ENCODE measurements at places on chromosomes 12 and 14. TPM values are rescaled to one million over a fixed set of nuclear protein-coding genes. Genes with fewer than 3 reads are reported as not detected.

DNA sequence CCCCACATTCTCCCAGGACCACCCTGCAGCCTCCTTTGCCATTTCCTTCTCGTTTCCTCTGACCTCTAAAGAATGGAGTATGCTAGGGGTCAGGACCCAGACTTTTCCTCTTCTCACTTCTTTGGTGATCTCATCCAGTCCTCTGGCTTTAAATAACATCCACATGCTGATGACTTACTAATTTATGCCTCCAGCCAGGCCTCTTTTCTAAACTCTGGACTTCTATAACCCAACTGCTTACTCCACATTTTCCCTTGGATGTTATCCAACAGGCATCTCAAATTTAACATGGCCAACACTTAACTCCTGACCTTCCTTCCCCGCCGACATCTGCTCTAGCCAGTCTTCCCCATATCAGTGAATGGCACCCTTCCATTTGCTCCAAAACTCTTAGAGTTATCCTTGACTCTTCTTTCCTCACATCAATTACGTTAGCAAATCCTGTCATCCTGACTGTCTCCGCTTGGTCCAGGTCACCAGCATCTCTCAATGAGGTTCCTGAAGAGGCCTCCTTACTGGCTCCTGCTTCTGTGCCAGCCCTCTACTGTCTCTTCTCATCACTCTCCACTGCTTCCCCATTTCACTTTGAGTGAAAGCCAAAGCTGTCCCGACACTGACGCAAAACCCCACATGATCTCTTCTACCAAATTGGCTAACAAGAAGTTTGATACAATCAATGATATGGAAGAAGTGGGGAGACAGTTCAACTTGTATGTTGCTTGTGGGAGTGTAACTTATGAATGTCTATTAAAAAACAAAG, 42.7 kb downstream of the TMBIM6 start:
- DNase-seq, result no peak
- H3K4me3 ChIP-seq, result no peak overlapping the region
- H3K36me3 ChIP-seq, result peaks cover 7% of the 10 kb centered on the region
- no peak overlapping the region for H3K27ac ChIP-seq
- H3K27me3 ChIP-seq, result peaks cover 36% of the 10 kb centered on the region

GRCh38 chr12:130787445-130788410, 51.3 kb downstream of the STX2 start:
- H3K4me3 ChIP-seq, result no peak overlapping the region
- no peak overlapping the region for H3K27ac ChIP-seq

- H3K4me1 ChIP-seq, result no peaks in the 10 kb centered on the region
- no peak overlapping the region for H3K4me3 ChIP-seq
- no peaks in the 10 kb centered on the region for H3K36me3 ChIP-seq
- H3K27me3 ChIP-seq, result peaks cover 6% of the 10 kb centered on the region
- H3K27ac ChIP-seq, result no peak overlapping the region
- DNase-seq, result no peak
Measured at GRCh38 chr14:96629082-96629481, 126.9 kb downstream of the PAPOLA start.

DNA sequence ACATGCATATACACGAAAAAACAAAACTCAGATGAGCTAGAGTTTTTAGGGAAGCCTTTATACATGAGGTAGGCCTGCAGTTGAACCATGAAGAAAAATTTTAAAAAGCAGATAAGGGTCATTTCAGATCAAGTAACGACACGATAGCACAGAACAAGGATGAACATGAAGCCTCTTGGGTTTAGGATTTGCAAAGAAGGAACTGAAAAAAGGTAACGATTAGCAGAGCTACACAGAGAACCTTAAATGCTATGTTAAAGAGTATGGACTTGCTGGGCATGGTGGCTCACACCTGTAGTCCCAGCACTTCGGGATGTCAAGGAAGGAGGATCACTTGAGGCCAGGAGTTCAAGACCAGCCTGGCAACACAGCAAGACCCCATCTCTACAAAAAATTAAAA, 96.1 kb upstream of the HECTD1 start:
- no peaks in the 10 kb centered on the region for H3K4me1 ChIP-seq
- no peak overlapping the region for H3K27ac ChIP-seq
- peaks cover 30% of the 10 kb centered on the region for H3K36me3 ChIP-seq

Gene TSPAN8
- total RNA-seq, result not detected

Gene KLRD1
- total RNA-seq, result not detected

- no peaks in the 10 kb centered on the region for H3K36me3 ChIP-seq
- H3K27ac ChIP-seq, result peak overlapping the region; percentile 88
- no peaks in the 10 kb centered on the region for H3K27me3 ChIP-seq
- no peak overlapping the region for H3K4me3 ChIP-seq
Measured at GRCh38 chr12:52183544-52183910, 8.3 kb downstream of the KRT80 start.

Gene PLEKHD1
- 0.05 TPM for total RNA-seq

DNA sequence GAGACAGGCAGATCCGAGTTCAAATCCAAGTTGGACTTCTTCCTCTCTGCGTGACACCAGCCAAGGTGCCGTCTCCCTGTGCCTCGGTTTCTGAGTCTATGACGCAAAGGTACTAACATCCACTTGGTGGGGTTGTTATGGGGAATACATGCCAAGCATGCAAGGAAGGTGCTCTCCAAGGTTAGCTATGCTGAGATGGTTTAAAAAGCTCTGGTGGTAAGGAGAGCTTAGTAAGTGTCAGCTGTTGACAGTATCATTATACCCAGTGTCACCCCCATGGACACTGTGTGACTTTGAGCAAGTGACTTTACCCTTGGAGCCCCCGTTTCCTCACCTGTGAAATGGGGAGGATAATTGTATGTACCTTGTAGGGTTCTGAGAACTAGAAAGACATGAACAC, 22.2 kb downstream of the MMAB start:
- no peak for DNase-seq
- H3K27me3 ChIP-seq, result peaks cover 26% of the 10 kb centered on the region
- H3K36me3 ChIP-seq, result no peaks in the 10 kb centered on the region
- no peaks in the 10 kb centered on the region for H3K4me1 ChIP-seq
- H3K4me3 ChIP-seq, result no peak overlapping the region
- no peak overlapping the region for H3K27ac ChIP-seq

Gene POLE2
- 3.8 TPM for total RNA-seq

Data from MCF 10A (cell line).